ENCODE measurements at places on chromosomes 2 and 18. TPM values are rescaled to one million over a fixed set of nuclear protein-coding genes. Genes with fewer than 3 reads are reported as not detected.
A peak's percentile ranks its signal among the peaks of the same experiment; 100 is the strongest.

DNA sequence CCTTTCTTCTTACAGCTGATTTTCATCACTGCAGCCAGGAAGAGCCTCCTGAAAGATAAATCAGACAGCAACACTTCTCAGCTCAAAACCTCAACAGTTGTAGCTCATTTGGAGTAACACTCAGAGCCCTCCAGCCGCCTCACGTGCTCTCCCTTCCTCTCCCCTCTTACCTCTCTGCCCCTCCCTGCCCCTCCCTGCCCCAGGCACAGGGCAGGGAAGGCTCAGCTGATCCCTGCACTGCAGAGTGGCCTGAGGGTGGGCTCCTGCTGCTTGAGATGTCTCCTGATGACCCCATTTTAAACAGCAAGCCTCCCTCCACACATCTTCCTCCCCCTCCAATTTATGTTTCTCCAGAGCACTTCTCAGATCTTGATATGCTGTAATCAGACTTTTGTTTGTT, 54.4 kb downstream of the SH3YL1 start:
- DNase-seq: no peak

DNA sequence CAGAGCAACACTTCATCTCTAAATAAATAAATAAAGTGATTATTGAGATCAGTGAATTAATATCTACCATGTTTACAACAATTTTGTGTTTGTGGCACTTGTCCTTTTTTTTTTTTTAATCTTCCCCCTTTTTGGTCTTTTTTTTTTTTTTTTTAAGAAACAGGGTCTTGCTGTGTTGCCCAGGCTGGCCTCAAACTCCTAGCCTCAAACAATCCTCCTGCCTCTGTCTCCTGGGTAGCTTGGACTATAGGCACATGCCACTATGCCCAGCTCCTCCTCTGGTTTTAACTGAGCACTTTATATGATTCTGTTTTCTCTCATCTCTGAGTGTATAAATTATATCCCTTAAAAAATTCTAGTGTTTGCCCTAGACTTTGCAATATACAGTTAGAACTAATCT, 30.3 kb downstream of the SLC4A5 start:
- DNase-seq: no peak

DNA sequence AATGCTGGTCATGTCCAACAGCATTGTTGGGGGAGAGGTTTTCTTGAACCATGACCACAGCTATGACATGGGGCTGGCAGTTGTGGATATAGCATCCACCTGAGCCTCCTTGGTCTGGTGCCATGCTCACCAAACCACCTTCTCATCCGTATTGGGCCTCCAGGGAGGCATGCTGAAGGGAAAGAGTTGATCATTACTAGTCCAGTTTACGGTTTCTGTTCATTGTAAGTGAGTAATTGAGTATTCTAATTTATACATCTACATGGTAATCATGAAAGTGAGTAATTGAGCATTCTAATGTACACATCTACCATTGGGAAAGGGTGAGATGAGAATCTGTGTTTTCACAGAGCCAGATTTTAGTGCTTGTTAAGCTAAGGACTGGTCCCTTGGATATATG, 6.8 kb downstream of the TMEM87B start:
- no peak for DNase-seq

DNA sequence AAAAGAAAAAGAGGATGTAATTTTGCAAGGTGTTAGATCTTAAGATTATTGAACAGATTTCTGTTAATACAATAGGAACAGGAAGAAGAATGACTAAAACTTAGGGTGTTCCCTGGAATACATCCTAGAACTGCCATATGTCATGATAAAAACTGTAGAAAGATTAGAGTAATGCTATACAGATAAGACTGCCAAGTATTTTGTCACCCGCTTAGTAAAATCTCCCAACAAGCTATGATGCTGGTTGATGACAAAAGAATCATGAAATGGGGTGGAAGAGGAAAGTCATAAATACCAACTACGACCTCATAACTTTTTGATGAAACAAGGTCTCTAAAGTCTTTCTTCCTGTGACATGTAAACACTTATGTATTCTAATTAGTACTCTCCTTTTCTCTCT, 163.6 kb upstream of the COL3A1 start:
- DNase-seq: no peak

DNA sequence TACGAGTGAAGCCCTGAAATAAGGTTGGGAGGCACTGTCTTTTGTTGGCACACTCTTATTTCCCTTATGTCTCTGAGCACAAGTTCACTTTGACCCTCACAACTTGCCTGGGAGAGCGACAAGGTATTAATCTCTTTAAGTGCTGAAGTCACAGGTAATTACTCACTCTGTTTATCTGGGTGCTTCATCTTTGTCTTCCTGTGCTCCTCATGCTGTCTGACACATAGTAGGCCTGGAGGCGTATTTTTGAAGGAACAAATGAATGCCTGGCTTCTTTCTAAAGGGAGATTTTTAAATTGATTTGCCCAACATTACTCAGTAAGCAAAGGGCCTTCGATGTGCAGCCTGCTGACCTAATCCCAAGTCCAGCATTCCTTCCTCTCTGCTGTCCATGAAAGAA, 507.1 kb upstream of the TNP1 start:
- peak; percentile 78 for DNase-seq

DNA sequence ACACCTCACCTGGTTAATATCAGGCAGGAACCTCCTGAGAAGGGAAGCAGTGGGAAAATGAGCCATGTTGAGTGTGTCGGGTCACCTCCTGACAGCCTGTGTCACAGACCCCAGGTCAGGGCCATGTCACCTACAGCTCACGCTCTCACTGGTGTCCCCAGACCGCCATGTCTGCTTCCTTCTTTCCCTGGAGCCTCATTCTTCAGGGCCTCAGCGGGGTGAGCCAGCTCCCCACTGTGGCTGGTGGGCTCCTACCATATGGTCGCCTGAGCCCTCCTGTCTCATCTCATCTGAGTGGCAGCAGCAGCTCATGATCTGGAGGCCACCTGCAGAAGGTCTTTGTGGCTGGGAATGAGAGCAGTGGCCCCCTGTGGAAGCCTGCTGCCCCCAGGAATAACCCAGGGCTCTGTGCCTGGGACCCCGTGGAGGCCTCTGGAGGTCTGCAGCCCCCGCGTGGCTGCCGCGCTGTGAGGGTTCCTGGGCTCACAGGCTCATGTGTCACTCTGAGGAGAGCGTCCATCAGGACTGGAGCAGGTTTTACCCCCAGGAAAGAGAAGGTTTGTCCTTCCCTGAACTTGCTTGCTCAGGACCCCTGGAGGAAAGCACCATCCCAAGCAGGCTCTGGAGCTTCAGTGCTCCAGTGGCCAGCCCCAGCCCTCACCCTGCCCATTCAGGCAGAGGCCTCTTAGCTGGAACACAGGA, 56.4 kb downstream of the FAM168B start:
- DNase-seq: no peak

GRCh38 chr2:110101280-110101844, 14.3 kb downstream of the MALL start:
- peak; percentile 99 for DNase-seq

DNA sequence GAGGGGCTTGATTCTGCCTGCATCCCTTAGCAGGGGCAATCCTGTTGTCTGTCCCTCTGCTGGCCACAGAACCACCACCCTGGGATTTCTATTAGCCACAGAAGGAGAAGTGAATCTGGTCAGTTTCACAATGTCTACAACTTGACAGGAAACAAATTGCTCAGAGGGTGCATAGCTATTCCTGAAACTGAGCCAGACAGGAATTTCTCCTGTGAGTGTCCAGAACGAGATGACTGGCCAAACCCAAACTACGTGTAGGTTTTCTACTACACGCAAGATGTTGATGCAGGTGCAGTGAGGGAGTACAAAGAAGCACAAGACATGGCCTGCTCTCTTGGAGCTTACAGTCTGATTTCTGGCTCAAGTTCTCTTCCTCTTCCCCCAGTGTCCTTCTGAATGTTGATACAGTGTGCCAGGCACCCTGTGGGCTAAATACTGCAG, 201.9 kb downstream of the CLIP4 start:
- peak; percentile 21 for DNase-seq

DNA sequence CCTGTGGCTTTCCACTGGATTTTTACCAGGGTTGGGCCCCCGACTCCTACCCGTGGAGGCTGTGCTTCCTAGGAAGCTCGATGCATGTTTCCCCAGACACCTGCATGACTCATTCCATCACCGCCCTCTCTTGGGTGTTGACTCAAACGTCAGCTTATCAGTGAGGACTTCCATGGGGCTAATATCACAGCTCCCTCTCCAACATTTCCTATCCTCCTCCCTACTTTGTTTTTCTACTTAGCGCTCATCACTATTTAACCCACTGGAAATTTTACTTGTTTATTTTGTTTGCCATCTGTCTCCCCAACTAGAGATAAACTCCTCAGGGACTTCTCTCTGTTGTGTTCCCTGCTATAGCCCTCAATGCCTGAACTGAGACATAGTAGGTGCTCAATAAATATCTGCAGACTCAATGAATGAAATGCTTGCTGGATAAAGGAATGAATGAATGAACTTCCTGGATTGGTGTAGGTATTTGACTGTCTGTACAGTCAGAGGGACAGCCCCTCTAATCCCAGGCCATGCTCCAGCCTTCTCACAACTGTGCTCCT, 89.7 kb upstream of the MSH2 start:
- peak; percentile 88 for DNase-seq

- no peak for DNase-seq
These were observed 81.6 kb upstream of the TMEM17 start for GRCh38 chr2:62587592-62587991.

DNA sequence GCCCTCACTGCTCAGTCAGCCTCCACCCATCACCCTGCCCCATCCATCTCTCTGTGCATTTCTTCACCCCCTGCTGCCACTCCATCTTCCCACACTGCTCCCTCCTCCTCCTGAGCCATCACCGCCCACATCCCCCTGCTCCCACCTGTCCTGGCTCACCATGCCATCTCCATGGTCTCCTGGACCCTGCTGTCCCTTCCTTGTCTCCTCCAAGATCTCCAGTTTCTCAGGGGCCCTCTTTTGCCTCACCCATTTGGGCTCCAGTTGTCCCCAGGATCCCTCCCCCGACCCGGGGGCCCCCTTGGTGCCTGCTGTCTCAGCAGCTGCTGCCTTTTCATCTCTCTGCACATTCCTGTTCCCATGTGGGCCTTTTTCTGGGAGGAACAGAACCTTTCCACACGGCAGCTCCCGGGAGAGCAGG, 10.6 kb downstream of the SPEG start:
- no peak for DNase-seq

DNA sequence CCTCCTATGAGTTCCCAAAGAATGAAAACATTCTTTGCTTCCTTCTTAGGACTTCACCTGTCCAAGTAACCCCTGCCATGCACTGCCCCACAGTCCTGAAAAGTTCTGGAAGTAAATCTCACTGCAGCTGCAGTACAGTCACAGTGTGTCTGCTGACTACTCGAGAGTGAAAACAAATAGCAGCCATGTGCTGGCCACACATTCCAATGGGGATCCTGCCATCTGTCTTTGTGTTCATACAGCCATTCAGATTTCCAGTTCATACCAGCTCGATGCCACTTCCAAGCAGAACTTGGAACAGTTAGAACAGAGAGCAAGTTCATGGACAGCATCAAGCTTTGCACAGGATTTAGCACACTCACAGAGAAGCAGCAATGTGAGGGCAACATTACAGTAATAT, 629.9 kb upstream of the ACVR2A start:
- no peak for DNase-seq

DNA sequence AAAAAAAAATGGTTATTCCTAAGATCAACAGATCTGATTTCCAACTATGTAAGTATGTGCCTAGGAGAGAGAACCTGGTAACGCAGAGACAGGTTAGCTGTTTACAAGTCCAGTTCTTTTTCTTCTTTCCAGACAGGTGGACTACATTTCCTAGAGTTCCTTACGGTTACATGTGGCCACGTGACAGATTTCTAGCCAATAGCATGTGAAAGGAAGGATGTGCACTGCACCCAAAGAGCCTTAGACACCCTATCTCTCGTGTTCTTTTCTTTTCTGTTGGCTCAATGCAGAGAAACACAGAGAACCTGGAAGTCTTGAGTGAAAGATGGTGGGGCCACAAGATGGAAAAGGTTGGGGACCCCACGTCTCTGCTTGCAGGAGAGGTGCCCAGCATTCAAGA, 375.9 kb downstream of the TNS1 start:
- DNase-seq: no peak

DNA sequence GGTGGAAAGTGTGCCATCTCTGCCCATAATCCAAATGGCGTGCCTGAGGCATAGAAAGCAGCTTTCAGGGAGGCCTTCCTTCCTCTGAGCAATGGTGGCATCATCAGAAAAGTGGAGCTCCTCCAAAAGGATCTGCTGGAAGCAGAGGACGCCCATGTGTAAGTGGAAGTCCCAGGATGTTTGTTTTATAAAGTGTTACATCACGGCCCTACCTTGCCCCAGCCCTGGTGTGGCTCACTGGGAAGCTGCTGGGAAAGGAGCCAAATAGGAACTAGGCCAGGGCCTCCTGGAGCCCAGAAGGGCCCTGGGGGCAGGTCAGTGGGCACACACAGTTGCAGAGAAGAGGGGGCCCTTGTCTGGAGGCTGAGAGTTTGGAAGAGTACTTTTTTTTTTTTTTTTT, 4.2 kb upstream of the ODC1 start:
- DNase-seq: peak; percentile 98

DNA sequence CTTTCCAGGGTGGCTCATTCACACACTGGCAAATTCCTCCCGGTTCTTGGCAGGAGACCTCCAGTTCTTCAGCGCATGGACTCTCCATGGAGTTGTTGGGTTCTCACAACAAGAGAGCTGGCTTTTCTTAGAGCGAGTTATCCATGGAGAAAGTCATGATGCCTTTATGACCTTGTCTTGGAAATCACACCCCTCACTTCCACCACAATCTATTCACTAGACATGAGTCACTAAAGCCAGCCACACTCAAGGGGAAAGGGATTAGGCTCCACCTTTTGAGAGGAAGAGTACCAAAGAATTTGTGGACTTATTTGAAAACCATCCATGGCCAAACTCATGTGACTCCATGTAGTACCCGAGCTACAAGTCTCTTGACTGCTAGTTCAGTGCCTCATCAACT, 160.5 kb downstream of the SETBP1 start:
- peak; percentile 43 for DNase-seq

DNA sequence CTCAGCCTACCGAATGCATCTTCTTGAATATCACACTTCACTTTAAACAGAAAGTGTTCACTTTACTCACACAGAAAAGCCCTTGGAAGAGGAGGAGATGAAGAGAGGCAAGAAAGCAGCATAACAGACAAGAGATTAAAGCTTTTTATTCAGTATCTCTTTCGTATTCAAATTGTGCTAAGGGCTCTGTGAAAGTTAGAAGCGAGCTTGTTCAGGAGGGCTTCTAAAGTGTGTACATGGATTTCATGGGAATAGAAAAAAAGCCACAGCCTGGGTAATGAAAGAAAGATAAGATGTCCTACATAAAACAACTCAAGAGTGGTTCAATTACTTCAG, 531.9 kb downstream of the TMEM182 start:
- no peak for DNase-seq

Gene NPPC
- total RNA-seq: not detected

Gene CTLA4
- total RNA-seq: not detected

Gene PRADC1
- 11.5 TPM for total RNA-seq

Gene LIMS4
- not detected for total RNA-seq

Gene PRSS56
- not detected for total RNA-seq

Gene SMARCAL1
- 7.4 TPM for total RNA-seq

Gene MYO5B
- total RNA-seq: 31.3 TPM

Gene CNGA3
- total RNA-seq: under 0.01 TPM

Gene NYAP2
- not detected for total RNA-seq

Gene SLC19A3
- total RNA-seq: not detected

Gene OR6B2
- not detected for total RNA-seq
